ENCODE measurements at places on chromosomes 7 and 10.

- DNase-seq, result no peak
Observed at GRCh38 chr7:144830811-144831210, 5.0 kb downstream of the TPK1 start.

- no peak for DNase-seq
Observed at GRCh38 chr7:90595342-90595800, 750 bp upstream of the CDK14 start.

GRCh38 chr10:90447831-90448230, 410.0 kb downstream of the HTR7 start:
- no peak for DNase-seq

DNA sequence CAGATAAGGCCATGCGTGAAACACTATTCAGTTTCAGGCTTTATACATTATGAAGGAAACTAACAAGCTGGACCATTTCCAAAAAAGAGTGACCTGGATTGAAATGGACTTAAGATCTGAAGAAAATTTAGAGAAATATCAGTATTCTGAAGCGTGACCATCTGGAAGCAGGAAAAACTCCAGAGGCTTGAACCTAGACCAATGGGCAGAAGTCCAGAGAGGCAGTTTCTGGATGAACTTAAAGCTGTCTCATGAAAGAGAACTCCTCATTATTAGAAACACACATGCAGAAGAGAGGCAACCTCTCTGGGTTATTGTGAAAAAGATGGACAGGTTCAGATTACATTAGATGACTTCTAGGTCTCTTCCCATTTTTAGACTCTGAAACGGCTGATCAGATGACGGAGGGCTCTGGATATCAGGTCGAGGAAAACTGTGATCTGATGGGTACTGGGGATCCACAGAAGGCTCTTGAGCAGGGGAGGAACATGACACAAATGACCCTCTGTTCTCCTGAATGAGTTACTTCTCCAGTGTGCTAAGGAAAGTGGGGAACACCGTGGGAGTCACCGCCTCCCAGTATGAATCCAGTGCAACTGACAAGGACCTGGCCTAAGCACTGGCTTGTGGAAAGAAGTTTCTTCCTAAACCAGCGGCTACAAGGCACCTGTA, 116.5 kb downstream of the SPDYE5 start:
- no peak for DNase-seq

- no peak for DNase-seq
Observed at GRCh38 chr10:82149674-82150073, 274.7 kb downstream of the NRG3 start.

- no peak for DNase-seq
Observed at GRCh38 chr10:30422981-30423654, 10.9 kb upstream of the MAP3K8 start.

DNA sequence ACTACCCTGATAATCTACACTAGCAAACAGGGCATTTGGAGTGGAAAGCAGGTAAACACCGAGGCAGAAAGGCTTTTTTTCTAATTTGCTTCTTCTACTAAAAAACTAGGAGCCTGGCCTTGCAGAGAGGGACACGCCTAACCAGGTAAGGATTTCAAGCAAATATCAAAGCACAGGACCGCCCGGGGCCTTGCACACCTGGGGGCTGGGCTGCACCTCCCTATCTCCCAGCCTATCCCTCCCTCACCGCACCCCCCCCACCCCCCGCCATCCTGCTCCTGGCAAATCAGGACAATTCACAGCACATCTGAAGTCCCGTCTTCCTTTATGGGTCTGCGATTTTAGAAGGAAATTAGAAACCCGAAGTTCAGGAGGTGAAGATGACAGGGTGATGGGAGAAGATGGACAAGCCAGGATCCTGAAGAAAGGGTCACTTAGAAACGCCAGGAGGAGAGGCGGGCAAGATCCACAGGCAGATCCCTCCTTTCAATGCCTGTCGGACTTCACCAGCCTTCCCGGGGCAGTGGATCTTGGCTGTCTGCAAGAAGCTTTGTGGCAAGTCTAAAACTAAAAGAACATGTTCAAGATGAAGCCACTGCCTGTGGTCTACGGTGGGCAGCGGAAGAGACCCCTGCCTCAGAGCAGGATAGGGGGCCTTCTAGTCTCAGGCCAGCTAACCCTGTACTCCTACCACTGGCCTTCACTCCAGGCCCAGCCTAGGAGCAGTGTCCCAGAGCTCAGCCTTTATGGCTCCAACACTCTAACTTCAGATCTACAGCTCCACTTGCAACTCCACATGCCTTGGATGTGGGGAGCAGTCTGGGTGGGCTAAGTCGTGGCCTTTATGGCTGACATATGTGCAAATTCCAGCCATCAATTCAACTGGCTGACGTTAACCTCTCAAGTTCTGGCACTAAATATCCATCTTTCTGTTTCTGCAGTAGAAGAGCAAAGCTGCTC, 43.9 kb downstream of the TNS3 start:
- no peak for DNase-seq

GRCh38 chr7:118006979-118007378, 133.7 kb upstream of the CTTNBP2 start:
- DNase-seq, result no peak

DNA sequence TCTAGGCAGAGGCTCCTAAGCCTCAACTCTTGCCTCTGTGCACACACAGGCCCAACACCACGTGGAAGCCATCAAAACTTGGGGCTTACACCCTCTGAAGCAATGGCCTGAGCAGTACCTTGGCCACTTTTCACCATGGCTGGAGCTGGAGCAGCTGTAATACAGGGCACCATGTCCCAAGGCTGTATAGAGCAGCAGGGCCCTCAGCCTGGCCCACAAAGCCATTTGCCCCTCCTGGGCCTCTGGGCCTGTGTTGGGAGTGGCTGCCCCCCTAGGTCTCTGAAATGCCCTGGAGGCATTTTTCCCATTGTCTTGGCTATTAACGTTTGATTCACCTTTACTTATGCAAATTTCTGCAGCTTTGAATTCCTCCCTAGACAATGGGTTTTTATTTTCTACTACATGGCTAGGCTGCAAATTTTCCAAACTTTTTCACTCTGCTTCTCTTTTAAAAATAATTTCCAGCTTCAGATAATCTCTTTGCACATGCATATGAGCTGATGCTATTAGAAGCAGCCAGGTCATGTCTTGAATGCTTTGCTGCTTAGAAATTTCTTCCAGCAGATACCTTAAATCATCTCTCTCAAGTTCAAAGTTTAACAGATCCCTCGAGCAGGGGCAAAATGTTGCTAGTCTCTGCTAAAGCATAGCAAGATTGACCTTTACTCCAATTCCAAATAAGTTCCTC, 5.7 kb upstream of the CCDC201 start:
- DNase-seq, result no peak

GRCh38 chr10:70985824-70986622, 97.7 kb upstream of the PCBD1 start:
- no peak for DNase-seq

DNA sequence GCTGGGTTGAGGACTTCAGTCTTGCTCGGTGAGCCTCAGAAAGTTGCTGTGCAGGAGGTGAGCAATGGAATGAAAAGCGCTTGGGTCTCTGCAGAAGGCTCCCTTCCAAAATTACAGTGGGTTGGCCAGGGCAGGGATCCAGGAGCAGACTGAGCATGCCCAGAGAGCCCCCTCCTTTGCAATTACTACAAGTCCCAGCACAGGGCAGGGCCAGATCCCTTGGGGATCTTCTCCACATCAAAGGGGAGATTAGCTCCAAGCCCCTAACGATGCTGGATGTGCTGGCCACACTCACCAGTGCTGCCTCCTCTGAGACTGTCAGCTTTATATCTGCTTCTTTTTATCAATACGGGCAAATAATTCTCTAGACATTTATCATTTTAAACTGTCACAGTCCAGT, 337.5 kb downstream of the RPS24 start:
- DNase-seq, result no peak

DNA sequence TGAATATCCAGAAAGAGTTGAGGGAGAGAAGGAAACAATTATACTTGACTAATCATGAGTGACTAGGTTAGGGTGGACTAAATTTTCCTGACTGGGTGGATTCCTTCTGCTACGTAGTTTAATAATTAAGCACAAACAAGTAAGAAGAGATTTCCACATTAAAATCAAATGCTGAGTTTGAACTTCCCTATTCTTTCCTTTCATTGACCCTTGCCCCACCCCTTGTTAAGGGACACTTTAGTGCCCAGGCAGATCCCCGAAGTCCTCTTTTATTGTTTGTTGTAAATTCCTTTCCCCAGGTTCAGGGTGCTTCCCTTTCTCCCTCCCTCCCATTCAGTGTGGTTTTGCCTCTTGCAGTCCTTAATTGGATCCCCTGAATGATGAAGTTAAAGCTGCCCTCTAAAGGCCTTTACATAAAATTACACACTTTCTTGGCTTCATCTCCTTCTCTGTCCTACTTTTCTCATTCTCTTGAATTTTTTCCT, 8.8 kb upstream of the SPAM1 start:
- DNase-seq, result no peak

- no peak for DNase-seq
Observed at GRCh38 chr10:20006169-20006870, 190.1 kb downstream of the PLXDC2 start.

DNA sequence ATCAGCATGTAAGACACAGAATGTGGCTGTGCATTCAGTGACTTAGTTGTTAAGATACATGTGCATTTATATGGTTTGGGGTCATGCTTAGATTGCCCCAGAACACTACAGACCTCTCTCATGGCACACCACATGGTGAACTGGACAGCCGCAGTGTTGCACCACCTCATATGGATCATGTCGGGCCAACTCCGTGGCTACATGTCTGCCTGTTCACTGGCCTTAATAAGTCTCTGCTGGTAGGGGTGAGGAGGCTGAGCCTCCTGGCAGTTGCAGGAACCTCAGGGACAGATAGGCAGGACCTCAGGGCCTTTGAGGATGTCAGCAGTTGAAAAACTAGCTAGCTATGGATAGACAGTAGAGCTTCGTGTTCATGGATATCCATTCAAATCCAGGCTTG, 751.0 kb downstream of the GRID1 start:
- DNase-seq, result no peak

GRCh38 chr10:102072673-102073527, 7.8 kb downstream of the HPS6 start:
- DNase-seq, result no peak

DNA sequence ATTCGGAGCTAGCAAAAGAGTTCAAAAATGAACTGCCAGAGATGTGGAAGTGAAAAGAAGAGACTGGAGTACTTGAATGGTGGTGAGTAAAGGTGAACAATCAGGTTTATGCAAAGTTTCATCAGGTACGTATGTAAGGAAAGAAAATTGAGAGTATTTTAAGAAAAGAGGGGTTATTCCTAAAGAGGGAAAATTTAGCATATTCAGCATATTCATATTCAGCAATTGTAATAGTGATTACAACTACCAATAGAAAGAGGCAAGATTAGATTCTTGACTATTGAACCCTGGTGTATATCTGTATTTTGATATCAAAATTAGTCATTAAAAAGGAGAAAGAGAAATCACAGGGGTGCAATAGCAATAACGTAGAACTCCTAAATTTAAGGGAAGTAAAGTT, 100.9 kb downstream of the TES start:
- DNase-seq, result no peak

DNA sequence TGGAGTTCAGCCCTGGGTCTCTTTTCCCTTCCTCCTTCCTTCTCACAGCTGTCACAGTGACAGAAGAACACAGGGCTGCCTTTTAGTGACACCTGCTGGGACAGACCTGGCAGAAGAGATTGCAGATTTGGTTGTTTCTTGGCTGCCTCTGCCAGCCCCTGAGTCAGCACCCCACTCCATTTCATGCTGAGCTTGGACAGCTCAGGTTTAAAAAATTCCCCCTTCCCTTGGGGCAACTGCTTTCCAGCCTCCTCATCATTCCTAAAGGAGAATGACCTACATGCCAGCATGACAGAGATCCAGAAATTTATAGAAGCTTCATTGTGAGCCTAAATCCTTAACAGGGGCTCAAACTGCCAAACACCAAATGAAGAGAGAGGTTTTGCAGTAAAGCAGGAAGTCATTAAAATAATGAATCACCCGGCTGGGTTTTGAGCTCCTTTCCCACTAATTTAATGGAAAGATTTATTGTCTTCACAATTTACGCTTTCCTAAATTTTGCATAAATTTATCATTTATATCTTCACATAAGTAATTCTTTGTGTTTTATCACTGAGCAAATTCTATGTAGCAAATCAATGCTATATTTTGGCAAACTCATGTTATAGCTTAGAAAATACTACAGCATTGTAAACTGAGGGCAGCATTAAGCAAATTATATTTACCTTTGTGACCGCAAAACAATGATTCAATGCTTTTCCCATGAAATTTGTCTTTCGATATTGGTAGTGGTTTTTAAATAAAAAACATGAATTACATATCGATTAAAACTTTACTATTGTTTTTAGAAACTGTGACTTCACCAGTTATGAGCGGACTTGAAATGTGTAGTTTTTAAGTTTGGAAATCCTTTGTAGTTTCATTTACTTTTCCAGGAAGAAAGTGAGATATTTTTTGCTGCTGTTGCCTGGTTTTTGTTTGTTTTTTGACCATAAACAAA, 399.5 kb upstream of the ANKRD30A start:
- DNase-seq, result no peak

- DNase-seq, result no peak
Observed at GRCh38 chr7:116829041-116829440, 33.3 kb upstream of the CAPZA2 start.

GRCh38 chr7:55288070-55288824, 76.9 kb upstream of the LANCL2 start:
- no peak for DNase-seq

GRCh38 chr7:537911-538634, 18.4 kb upstream of the PDGFA start:
- no peak for DNase-seq

DNA sequence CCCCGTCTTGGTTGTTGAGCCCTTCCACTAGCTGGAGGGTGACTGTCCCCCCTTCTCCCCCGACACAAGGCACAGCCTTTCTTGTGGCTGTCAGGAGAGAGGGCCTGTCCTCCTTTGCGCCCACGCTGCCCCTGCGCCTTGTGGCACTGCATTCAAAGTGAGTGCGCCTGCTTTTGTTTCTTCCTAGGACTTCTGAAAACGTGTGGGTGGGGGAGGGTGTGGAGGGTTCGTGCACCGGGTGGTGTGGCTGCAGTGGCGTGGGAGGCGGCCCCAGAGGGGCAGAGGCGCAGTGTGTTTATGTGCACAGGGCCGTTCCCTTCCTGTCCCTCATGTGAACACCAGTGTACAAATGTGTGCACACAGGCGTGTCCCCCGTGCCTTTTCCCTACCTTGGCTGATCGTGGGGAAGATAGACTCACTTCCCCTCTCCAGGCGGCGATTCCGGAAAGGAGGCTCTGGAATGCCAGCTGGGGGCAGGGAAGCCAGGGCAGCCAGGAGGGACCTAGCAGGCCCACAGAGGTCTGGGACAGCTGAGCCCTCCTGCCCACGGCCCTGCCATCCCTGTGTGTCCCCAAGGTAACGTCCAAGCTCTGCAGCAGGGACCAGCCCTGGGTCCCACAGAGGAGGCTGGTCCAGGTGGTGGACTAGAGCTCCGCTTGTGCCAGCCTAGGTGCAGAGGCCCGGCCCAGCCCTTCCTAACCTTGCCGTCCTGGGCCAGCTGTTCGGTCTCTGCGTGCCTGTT, 88.8 kb downstream of the LHPP start:
- no peak for DNase-seq

GRCh38 chr7:39094731-39095130, 117.0 kb downstream of the POU6F2 start:
- no peak for DNase-seq

- DNase-seq, result no peak
Observed at GRCh38 chr7:94472608-94473007, 37.0 kb upstream of the CASD1 start.
